ENCODE measurements at places on chromosomes 1 and 21.

DNA sequence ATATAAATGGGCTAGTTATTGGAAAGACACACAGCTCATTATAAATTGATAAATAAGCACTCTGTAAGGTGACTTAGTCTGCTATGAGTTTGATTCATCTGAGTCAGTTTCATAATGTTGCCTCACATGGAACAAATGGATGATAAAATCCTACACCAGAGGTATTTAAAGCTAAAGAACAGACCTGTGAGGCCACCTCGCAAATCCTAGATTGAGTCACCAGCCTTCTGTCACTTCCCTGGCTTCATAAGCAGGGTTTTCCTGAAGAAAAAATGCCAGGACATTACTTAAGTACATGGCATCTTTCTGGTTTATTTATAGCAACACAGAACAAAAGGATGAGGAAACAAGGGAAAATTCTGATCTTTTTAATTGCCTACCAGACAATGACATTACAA is 18.4 kb downstream of the CD2 start:
- no peak for DNase-seq

- DNase-seq: peak; percentile 92
Observed at GRCh38 chr1:32400876-32401631, 6.8 kb upstream of the BSDC1 start.

DNA sequence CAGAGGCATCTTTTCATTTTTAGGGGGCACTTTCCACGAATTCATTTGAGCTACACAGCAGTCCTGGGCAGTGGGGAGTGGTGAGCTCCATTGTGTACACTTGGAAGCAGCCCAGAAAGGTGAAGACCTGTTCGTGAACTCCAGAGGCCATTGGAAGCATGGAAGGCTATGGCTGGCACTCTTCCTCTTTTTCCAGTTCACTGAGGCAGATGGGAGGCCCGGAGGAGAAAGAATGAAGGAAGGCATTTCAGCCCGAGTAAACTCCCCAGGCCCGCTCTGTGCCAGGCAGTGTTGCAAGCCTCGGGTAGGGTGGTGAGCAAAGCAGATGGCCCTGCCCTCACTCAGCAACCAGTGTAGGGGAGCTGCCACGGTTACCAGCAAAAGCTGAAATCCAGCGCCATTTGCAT is 673 bp upstream of the DHCR24 start:
- DNase-seq: no peak

DNA sequence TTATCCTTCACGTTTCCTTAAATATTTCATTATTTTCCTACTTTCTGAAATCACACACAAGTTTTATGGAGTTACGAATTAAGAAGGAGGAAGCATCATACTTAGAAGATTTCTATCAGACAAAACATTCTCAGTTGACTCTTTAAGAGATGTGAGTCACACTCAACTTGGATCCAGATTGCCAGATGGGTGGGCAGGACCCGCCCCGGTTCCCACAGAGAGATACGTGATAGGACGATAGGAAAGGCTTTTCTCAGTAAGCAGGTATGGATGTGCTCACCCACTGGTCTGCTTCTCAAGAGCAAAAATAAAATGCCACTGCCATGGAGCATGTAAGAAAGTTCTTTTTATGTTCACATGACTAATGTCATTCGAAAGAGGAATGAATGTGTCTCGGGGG is 392.6 kb downstream of the MRPL39 start:
- DNase-seq: no peak

GRCh38 chr1:172699111-172699510 is 40.2 kb downstream of the FASLG start:
- DNase-seq: no peak

- no peak for DNase-seq
Observed at GRCh38 chr1:54105736-54106269, 47.0 kb downstream of the CDCP2 start.

DNA sequence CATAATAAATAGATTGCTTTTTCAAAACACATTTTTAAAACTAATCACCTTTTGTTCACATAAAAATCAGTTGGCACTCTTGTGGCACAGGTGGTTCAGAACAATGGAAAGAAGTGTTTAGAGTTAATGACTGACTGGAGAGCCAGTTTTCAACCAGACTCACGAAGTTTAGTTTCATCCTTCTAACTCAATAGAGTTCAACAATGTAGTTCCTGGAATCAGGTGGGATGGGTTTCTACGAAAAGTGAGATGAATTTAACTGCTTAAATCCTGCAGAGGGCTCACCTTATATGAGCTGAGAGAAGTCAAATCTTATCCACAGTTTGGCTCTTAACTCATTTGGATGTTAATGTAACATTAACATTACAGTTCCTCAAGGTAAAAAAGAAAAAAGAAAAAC is 116.5 kb downstream of the SMYD2 start:
- DNase-seq: no peak

- peak; percentile 90 for DNase-seq
Observed at GRCh38 chr1:226547754-226548191, 791 bp upstream of the STUM start.

DNA sequence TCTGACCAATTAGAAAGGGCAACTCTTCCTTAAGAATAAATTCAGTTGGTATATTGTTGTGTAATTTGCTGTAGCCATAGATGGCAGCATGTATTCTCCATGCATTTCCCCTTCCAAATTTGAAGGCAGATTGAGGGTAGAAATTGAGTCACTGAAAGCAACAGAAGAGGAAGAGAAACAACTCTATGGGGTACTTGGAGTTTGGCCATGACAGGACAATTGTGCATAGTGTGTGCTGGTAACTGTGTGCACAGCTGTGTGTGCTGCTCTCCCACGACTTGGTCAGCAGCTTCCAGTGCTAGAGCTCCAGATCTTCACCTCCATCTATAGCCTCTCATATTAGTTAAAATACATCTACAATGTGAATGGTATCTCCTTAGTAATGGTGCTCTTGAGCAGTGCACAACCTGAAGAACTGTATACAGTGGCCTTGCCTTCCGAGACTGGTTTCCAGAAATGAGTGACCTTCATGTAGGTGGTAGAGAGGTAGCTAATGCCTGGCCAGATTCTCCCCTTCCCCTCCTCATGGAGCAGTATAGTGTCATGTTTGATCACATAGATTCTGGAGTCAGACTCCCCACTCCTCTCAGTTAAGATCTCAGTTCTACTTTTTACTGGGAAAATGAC is 882 bp upstream of the FCAMR start:
- DNase-seq: no peak

DNA sequence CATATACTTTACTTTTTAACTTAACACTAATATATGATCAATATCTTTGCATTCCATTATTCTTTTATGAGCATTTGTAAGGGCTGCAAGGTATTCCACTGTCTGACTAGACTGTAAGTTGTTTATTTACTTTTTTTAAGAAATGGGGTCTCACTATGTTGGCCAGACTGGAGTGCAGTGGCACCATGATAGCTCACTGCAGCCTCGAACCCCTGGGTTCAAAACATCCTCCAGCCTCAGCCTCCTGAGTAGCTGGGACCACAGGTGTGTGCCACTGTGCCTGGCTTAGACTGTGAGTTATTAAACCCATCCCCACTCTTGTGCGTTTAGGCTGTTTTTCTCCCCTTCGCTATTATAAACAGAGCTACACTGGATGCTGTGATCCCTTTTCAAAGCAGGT is 6.7 kb upstream of the KIF26B start:
- DNase-seq: no peak

DNA sequence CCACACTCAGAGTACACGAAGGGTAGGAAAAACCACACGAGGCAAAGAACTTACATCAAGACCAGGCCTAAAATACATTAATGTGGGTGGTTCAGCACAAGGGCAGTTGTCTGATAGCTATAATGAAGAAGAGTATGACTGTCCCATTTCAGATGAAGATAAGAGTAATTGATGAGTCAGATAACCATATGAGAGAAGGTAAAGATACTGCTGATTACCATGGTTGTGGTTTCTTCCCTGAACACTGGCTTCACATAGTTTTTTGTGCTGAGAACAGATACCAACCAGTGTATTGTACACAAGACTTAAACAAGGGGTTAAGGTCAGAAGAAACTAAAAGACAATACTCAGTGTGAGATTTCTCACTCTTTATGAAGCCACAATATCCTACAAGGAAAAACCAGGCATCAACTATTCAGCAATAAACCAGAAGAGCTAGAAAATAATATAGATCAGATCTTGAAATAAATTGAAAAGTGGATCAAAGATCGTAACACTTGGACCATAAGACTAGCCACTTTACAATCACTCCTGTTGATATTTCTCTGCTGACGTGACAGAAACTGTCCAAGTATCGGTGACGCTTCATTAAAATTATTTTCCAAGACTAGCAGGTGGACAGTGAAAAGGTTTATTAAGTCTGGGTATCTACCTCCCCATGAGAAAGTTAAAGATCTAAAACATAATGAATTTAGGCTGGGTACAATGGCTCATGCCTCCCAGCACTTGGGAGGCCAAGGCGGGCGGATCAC is 28.6 kb downstream of the PUM1 start:
- DNase-seq: no peak

- DNase-seq: no peak
Observed at GRCh38 chr1:219432191-219432606, 180.7 kb downstream of the ZC3H11B start.

DNA sequence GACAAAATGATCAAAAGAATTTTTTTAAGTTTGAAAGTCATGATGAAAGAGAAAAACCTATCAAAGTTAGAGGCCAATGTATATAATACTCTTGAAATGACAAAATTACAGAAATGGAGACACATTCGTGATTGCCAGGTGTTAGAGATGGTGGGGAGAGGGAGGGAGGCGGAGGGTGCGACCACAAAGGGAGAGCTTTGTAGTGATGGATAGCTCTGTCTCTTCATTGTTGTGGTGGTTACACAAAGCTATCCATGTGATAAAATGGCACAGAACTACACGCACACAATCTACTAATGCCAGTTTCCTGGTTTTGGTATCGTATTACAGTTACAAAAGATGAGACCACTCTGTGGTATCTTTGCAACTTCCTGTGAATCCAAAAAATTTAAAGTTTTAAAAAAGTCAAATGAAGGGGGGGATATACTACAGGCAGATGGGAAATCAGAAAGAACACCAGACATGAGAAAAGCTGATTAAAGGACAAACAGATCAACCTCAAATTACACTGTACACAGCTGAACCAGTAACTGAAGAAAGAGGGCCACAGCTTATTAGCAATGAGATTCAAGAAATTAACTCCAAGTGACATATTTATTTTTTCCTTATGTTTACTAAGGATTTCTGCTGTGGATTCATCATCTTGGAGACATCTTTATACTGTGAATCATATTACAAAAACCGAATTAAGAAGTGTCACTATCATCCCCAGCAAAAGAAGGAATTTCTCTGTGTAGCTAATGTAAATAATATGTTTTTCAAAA is 199.1 kb downstream of the SLC45A1 start:
- no peak for DNase-seq

GRCh38 chr1:98314601-98315000 is 346.9 kb upstream of the SNX7 start:
- DNase-seq: no peak

DNA sequence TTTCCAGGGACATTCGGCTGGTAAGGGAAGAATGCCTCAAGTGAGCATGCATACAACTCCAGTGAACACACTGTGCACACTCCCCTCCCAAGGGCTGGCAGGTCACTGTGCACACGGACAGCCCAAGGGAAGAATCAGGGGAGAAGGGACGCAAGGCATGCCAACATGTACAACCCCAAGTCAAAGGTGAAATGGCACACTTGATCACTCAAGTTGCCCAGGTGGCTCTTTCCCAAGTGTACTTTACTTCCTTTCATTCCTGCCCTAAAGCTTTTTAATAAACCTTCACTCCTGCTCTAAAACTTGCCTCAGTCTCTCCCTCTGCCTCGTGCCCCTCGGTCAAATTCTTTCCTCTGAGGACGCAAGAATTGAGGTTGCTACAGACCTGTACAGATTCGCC is 13.5 kb upstream of the SLC1A7 start:
- no peak for DNase-seq

- DNase-seq: no peak
Observed at GRCh38 chr1:180862305-180862704, 50.4 kb upstream of the KIAA1614 start.

DNA sequence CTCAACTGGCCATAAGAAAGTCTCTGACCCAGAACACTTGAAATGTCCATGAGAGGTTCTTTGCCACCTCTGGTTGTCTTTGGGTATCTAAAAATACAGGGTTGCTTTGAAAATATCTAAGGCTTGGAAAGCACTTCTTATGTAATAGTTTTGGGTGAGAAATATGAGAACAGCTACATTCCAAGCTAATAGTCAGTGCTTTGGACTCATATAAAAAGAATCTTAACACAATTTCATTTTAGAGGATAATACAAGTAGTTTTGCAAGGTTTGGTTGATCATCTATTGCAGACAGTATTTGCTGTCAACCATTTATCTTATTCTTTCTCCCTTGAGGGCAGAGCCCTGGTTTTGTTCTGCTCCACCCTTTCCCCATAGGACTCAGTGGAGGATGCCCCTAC is 207.5 kb downstream of the KCNK2 start:
- no peak for DNase-seq

GRCh38 chr1:159889821-159890252 is 10.1 kb downstream of the CFAP45 start:
- no peak for DNase-seq

GRCh38 chr1:199859491-199859933 is 168.0 kb upstream of the NR5A2 start:
- no peak for DNase-seq

- peak; percentile 38 for DNase-seq
Observed at GRCh38 chr1:227779685-227780084, 35.8 kb upstream of the PRSS38 start.

DNA sequence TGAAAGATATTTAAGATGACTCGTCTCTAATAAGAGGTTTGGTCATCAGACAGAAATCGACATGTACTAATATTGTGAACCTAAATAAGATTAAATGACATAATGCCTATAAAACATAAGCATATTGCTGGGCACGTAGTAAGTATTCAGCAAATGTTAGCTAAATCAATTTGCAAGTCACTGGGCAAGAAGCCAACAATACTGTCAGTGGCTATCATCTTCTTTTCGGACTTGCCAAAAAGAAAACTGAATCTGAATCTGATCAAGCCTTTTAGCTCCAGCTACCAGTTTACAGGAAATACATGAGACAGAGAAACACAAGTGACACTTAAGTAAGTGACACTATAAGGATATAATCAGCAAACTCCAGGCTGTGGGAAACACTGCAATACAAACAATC is 46.0 kb downstream of the RPL5 start:
- DNase-seq: no peak

- no peak for DNase-seq
Observed at GRCh38 chr21:21682172-21682571, 684.0 kb downstream of the NCAM2 start.

GRCh38 chr1:183365676-183366075 is 52.5 kb downstream of the NMNAT2 start:
- no peak for DNase-seq

- no peak for DNase-seq
Observed at GRCh38 chr1:61250933-61251332, 168.6 kb downstream of the NFIA start.

- no peak for DNase-seq
Observed at GRCh38 chr1:29786791-29787732, 550.7 kb downstream of the PTPRU start.

DNA sequence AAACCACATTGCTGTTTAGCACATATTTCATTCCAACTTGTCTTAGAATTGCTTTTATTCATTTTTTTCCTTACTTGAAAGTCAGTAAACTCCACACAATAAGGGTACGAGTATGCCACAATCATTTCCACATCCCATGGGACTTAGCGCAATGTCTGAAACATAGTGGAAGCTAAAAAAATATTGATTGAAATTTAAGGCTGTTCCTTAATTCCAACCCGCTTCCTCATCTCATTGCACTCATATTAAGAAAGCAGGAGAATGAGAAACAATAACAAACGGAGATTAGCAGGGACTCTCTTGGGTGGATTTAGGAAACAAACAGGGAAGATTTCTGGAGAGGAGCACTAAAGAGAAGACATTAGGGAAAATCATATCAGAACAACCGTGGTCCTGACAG is 39.3 kb upstream of the RGS4 start:
- no peak for DNase-seq

- no peak for DNase-seq
Observed at GRCh38 chr1:171910786-171911185, 69.5 kb downstream of the DNM3 start.
